ENCODE measurements at places on chromosomes 7 and 10.

DNA sequence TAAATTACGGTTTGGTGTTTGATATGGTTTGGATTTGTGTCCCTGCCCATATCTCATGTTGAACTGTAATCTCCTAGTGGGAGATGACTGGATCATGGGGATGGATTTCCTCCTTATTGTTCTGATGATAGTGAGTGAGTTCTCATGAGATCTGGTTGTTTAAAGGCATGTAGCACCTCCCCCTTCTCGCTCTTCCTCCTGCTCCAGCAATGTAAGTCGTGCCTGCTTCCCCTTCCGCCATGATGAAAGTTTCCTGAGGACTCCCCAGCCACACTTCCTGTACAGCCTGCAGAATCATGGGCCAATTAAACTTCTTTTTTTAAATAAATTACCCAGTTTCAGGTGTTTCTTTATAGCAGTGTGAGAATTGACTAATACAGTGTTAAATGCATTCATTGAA, 116.6 kb downstream of the DOCK4 start:
- no peak for DNase-seq

GRCh38 chr10:3805201-3805790, 20.3 kb upstream of the KLF6 start:
- DNase-seq: no peak

DNA sequence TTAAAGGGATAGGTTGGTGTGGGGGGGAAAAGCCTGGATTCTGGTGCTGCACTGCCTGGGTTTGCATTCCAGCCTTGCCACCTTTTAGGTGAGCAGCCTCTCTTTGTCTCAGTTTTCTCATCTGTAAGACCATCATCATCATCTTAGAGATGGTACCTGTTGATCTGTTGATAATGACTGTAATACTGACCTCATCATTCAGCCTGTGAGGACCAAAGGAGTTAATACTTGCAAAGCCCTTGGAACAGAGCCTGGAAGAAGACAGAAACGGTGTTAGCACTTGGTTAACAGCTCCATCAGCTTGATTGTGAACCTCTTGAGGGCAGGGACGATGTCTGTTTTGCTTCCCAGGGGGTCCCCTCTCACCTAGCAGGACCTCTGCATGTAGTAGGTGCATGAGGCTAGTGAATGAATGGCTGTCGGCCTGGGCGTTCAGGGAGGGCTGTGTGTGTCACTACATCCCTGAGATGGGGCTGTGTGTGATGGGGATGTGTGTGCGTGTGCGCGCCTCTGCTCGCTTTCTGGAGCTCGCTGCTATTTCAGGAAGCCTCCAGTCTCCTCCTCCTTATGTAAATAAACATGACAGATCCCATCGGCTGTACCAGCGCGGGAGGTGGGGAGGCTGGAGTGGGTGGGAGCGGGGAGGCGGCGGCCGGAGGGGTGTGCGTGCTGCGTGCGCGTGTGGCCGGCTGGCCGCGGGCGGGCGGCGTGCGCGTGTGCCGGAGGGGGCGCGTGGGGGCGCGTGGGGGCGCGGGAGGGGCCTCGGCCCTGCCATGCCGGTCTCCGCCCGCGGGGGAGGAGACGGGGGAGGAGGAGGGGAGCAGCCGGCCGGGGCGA, 61.2 kb downstream of the NEURL1 start:
- DNase-seq: peak; percentile 49

- DNase-seq: no peak
Measured at GRCh38 chr10:73248259-73248724, 1.2 kb upstream of the DNAJC9 start.

- DNase-seq: no peak
Measured at GRCh38 chr10:128793726-128794655, 667.8 kb upstream of the MKI67 start.

GRCh38 chr10:5988336-5988920, 11.1 kb upstream of the IL15RA start:
- DNase-seq: no peak

GRCh38 chr10:78310481-78311080, 276.9 kb downstream of the RPS24 start:
- DNase-seq: no peak

DNA sequence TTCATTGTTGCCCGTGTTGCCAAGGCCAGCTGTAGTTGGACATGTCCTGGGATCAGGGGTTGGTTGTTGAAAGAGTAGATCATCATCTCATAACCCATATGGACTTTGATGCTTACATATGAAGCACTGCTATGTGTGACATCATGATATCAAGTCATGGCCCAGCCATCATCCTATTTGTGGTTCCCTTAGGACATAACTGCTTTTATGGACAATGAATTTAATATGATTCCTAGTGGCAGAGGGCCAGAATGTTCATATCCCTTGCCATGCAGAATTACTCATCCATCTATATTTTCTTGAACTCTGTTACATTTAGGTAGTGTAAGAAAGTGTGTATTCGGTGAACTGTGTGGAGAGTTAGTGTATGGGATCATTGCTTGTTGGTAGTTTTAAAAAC, 343.9 kb upstream of the LRGUK start:
- DNase-seq: no peak

DNA sequence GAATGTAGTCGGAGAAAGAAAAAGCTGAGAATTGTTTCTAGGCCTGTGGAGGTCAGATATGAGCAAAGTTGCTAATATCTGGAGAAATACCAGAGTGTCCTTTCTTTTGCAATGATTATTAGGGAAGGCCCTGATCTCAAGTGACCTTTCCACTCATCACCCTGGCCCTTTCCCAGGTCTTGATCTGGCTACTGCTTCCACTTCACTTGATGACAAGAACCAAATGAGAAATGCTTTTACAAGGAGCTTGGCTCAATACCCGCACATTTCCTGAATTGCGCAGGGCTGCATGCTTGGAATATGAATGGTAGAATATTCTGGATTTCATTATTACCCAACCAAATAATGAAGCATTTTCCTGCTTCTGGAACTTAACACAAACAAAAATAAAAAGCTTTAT, 104.6 kb downstream of the ITGB8 start:
- no peak for DNase-seq

DNA sequence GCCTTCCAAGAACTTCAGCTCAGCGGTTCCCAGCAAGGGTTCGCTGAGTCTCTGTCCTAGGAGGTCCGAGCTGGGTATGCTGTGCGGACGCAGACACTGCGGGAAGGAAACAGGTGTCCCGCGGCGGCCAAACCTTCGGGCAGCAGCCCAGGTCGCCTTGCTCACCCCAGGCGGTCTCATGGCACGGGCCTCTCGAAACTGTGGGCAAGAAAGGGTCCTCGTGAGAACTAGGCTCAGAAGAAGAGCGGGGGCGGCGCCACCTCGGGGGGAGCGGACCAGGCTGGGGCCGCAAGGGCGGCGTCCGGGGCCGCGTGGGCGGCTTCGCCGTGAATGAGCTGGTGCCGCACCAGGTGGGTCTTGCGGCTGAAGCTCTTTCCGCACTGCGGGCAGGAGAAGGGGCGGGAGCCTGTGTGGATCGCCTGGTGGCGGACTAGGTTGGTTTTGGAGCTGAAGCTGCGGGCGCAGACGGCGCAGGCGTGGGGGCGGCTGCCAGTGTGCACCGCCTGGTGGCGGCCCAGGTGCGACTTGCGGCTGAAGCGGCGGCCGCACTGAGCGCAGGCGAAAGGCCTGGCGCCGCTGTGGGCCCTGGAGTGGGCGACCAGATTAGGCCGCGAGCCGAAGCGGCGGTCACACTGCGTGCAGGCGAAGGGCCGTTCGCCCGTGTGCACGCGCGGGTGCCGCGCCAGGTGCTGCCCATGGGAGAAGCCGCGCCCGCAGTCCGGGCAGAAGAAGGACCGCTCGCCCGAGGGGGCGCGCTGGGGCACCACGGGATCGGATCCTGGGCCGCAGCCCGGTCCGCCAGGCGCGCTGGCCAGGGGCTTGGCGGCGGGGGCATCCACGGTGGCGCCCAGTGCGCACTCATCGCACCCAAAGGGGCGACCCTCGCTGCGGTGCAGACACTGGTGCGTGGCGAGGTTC, 8.6 kb downstream of the ZNF467 start:
- DNase-seq: no peak

DNA sequence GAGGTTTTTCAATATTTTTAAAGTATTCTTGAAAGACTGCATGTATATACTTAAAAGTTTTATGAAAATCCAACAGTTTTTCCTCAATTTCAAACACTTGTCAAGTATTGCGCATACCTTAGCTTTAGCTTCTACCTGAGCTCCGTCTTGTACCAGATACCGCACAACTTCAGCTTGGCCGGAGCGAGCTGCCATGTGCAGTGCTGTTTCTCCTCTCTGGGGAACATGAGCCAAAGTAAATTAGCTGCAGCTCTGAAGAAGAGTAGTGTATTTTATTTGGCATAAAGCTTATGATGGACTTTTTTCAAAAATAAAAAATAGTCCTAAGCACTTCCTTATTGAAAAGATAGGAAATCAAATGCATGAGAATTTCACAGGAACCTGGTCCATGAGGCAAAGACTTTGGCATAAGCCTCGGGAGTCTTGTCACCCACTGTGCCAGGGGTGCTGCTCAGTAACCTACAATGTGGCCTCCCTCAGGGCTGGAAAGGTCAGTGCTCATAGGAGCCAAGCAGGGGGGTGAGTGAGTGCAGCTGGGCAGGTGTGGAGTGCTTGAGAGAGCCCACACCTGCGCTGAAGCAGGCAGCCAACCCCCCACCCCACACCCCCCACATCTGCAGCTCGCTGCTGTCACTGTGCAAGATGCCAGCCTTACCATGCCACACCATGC, 189.5 kb downstream of the ANK3 start:
- DNase-seq: no peak

DNA sequence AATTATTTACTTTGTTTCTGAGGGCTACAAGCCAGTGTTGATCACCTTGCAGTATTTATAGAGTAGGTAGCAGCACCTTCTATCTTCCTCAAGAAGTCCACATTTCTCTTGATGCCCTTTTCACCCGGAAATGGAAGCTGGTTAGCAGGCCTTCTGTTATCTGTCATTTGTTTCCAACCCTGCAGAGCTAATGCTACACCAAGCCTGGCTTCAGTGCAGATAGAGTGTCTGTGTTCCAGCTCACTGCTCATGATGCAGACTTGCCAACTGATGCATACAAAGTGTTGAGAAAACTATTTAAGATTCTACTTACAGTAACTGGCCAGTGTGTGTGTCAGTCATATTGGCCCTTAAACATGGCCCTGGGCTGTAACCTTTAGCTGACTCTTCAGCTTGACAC, 301.0 kb downstream of the LHFPL3 start:
- no peak for DNase-seq

- no peak for DNase-seq
Measured at GRCh38 chr7:135300913-135301765, 67.5 kb downstream of the STRA8 start.

DNA sequence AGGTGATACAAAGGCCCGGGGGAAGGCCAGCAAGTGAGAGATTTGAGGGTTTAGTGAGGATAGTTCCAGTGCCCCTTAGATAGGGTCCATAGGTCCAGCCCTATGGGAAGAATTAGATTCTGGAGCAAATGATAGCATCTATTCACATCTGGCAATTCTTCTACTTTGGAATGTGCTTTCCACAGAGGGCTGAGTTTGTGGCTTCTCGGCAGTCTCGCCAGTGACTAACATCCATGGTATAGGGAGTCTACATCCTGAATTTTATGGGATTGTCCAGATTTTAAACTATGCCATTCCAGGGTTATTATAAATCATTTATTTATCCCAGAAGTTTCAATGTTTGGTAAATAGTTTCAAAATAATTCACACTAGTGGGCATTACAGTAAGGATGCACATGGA, 207.3 kb upstream of the ADO start:
- no peak for DNase-seq

GRCh38 chr7:80614851-80615271, 23.6 kb upstream of the CD36 start:
- DNase-seq: no peak

DNA sequence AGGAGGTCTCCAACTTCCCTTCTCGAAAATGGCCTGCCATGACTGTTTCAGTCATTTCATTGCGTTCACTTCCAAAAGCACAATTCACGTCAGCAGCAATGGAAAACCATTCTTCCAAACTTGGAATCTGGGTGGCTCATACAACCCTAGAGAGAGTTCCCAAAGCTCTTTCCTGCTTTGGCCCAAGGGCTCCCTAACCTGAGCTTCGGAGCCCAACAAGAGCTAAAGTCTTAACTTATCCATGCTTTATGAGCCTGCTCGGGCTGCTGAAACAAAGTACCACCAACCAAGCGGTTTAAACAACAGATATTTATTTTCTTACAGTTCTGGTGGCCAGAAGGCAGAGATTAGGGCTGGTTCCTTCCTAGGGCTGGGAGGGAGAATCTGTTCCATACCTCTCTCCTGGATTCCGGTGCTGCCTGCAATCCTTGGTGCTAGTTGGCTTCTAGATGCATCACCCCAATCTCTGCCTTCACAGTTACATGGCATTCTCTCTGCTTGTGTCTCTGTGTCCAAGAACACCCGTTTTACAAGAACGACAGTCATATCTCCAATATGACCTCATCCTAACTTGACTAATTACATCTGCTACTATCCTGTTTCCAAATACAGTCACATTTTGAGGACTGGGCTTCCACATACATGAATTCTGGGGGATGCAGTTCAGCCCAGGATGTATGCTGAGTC, 33.5 kb downstream of the CAMK2B start:
- no peak for DNase-seq

- DNase-seq: no peak
Measured at GRCh38 chr7:93843260-93843659, 47.3 kb downstream of the TFPI2 start.

- DNase-seq: no peak
Measured at GRCh38 chr10:33920351-33920750, 585.9 kb upstream of the NRP1 start.

GRCh38 chr10:110207805-110208613, 604 bp downstream of the MXI1 start:
- DNase-seq: no peak

- no peak for DNase-seq
Measured at GRCh38 chr7:138425026-138425425, 35.0 kb upstream of the TRIM24 start.

DNA sequence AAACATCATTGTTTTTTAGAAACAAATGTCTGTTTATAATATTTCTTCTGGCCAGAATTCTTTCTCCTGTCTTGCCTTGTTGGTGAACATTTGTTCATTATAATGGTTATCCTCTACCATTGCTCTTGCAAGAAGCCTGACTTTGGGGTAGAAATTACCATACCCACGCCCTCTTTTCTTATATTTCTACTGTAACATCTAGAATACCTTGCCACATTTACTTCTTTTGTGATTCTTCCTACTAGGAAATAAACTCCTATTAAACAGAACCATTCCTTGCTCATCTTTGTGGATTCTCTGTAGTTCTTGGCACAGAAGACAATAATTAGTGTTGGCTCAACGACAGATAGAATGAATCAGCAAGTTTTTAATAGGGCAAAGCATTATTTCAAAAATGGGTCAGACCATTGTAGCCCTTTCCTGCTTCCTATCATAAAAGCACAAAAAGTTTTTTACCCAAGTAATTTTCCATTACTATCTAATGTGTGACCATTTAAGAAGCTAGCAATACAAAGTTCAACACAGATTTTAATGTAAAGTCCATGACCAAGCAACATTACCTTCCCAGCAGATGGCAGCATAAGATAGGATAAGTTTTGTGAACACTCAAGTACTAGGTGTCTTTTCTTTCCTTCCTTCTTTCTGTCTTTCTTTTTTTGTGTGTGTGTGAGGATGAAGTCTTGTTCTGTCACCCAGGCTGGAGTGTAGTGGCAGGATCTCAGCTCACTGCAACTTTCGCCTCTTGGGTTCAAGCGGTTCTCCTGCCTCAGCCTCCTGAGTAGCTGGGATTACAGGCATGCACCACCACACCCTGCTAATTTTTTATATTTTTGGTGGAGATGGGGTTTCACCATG, 270.4 kb downstream of the HGF start:
- peak; percentile 84 for DNase-seq

Data from NCI-H2107 (cell line).